Stimulated activated CD8-positive, alpha-beta memory T cell treated with anti-CD3 and anti-CD28 coated beads, Interleukin-2, amount 100 ng/mL, for 1 hour (primary cell): ENCODE measurements at places on chromosomes 2 and 18.

DNA sequence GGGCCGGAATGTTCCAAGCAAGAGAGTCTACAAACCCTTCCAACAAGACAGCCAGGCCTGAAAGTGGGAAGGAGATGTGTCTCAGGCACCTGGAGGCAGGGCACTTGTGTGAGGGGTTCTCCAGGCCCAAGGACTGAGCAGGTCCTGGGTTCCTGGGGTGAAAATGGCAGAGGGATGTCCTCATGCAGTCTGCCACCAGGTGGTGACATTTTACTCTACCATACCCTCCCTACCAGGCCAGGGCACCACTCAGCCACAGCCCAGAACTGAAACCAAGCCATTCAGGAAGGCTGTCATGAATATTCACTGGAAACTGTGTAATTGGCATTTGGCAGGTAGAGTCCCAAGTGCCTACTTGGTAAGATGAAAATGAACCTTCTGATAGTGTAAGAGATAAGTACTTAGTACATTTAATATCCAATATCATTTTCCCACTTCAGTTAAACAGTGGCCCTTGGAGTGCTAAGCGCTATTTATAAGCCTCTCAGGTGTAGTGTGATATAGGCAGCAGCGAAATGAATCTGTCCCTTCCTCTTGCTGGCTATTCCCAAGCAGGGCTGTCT lies 185.1 kb downstream of the MYO5B start:
- DNase-seq: no peak

GRCh38 chr2:207938886-207939285 lies 86.4 kb downstream of the PLEKHM3 start:
- no peak for DNase-seq

DNA sequence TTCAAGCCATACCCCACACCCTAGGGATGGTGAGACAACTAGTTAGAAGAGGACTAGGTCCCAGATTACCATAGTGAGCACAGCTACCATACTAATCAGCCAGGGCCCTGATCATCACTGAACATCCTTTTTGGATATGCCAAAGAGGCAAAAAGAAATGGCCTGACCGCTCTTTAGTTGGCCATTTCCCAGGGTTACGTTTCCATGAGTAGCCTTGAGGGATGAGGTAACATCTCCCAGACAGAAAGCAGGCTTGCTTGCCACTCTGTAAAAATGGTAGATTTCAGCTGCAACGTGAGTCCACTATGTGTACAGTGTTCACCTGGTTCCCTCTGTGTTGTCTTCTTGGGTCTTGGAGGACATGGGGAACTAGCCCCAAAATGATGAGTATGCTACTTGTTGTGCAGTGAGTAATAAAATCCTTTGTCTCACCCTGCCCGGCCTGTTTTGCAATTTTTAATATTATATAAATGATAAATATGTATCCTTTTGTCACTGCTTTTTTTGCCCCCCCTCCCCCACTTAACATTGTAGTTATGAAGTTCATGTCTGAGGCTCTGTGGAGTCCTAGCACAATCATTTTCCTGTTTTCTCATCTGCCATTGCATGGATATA lies 8.9 kb upstream of the GALM start:
- no peak for DNase-seq

GRCh38 chr18:79548986-79549637 lies 130.5 kb upstream of the CTDP1 start:
- DNase-seq: no peak

DNA sequence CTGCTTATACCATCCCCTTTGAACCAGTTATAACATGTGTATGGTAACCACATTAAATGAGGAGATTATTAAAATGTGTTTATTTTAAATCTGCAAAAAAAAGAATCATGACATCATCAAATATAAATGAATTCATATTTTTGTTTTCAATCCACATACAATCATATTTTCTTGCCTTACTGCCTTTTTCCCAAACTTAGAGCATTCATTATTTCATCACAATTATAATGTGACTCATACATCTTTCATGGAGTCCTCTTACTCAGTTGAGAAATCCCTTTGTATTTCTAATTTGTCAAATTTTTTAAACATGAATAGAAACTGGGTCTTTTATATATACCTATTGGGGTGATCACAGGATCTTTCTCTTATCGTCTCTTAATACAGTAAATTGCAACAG lies 909.6 kb downstream of the DSC3 start:
- DNase-seq: no peak

GRCh38 chr18:74541703-74542555 lies 7.6 kb downstream of the CNDP1 start:
- no peak for DNase-seq

- no peak for DNase-seq
Measured at GRCh38 chr2:128777196-128778035, 458.7 kb upstream of the HS6ST1 start.

- no peak for DNase-seq
Measured at GRCh38 chr2:1136846-1137245, 186.2 kb downstream of the SNTG2 start.

- DNase-seq: no peak
Measured at GRCh38 chr18:45619062-45619825, 4.0 kb downstream of the SLC14A2 start.

- DNase-seq: no peak
Measured at GRCh38 chr18:12823892-12824291, 60.1 kb downstream of the PTPN2 start.

GRCh38 chr2:106208874-106209273 lies 14.8 kb upstream of the UXS1 start:
- no peak for DNase-seq

- DNase-seq: no peak
Measured at GRCh38 chr2:19140463-19141208, 217.8 kb downstream of the OSR1 start.

DNA sequence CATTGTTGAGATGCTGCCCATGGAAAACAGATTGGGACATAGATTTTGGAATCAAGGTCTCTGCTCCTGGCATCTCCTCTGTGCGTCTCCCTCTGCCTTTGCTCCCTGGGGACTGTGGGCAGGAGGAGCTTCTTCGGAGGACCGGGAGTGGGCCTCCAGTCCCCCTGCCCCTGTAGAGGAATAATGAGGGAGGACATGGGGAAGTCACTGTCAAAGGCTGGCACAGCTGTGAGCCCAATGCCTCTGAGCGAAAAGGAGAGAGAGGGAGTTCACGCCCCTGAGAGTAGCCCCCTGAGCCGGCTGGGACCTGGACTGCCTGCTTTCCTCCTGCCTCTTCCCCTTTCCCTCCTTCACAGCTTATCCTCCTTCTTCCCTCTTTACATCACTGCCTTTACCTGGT lies 195.0 kb downstream of the LOXHD1 start:
- DNase-seq: no peak

- DNase-seq: no peak
Measured at GRCh38 chr2:108604196-108604595, 69.9 kb downstream of the LIMS1 start.

- DNase-seq: no peak
Measured at GRCh38 chr18:629269-630150, 27.9 kb upstream of the TYMS start.

DNA sequence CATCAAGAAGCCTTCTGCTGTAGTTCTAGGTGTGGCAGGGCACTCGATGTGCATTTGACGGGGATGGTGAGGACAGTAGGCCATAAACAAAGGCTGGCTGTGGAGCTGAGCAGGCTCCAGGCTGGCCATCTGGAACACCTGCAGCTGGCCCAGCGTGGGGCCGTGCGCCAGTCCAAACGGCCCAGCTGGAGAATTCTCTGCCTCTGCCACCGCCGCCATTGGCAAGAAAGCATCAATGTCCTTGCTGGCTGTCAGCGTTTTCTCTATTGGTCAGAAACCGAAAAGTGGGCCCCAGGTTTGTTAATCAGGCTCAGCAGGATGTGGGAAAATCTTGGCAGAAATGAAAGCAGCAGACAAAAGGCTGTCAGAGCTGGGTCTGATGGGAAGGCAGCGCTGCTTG lies 24.0 kb upstream of the CTIF start:
- DNase-seq: no peak

- no peak for DNase-seq
Measured at GRCh38 chr2:140835079-140835478, 1295.7 kb downstream of the LRP1B start.

GRCh38 chr2:119109866-119110265 lies 48.7 kb downstream of the C1QL2 start:
- no peak for DNase-seq

- DNase-seq: no peak
Measured at GRCh38 chr18:63606526-63606925, 19.4 kb downstream of the SERPINB13 start.

DNA sequence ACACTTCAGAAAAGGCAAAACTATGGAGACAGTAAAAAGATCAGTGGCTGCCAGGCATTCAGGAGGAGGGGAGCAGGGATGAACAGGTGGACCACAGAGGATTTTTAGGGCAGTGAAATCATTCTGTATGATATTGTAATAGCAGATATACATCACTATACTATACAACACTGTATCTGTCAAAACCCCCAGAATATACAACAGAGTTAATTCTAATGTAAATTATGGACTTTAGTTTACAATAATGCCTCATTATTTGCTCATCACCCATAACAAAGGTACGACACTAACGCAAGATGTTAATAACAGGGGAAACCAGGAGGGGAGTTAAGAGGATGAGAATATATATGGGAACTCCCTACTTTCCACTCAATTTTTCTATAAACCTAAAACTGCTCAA lies 28.8 kb downstream of the MAP3K2 start:
- no peak for DNase-seq

GRCh38 chr18:8762968-8763367 lies 57.6 kb downstream of the MTCL1 start:
- no peak for DNase-seq

GRCh38 chr2:170764880-170765261 lies 5.3 kb upstream of the ERICH2 start:
- no peak for DNase-seq

GRCh38 chr2:232325324-232326273 lies 53.0 kb upstream of the ALPP start:
- DNase-seq: no peak

DNA sequence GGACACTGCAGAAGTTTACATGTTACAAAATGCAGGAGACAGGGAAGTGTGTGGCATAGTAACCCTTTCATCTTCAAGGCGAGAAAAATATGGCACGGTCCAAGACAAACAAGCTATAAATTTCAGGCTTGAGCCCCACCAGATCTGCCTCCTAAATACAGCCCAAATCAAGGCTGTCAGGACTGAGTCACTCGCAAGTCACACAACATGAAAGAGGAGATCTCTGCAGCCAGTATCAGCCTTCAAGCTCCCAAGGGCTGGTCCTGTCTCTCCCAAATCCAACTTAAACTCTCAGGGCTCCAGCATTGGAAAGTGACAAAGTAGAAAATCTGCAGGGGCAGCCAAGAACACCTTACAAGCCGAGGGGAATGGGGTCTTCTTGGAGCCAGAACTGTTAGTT lies 106.3 kb upstream of the GATA6 start:
- no peak for DNase-seq

- DNase-seq: no peak
Measured at GRCh38 chr2:234292205-234292961, 204.5 kb downstream of the ARL4C start.

DNA sequence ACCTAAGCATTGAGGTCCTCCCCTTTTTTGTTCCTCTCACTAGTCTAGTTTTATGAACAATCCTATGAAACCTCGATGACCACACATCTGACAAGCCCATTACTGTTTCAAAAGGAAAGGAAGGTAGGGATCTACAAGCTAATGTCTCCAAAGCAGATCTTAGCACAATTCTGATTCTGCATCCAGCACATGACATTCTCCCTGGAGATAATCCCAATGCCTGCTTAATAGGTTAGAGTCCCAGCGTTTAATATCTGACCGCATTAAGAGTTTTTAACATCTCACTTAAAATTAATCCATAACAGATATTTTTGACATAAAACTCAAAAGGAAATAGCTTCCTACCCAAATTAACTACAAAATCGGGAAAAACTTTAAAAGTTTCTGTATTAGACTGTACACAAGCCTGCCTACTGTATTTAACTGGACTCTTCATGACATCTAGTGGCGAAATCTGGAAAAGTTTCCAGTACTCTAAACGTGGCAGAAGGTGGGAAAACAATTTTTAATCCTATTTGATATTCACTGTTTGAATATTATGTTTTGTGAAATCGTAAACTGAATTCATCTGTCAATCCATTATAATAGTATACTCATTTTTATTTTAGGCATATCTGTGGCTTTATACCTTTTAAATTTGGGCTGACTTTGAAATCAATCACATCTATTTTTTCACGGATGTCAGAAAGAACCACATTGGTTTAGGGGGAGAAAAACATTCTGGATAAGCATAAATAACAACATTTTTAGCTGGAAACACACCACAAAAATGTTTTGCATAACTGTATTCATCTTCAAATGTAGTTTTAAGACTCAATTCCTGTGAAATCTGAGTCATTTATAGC lies 62.4 kb downstream of the TXNL1 start:
- DNase-seq: no peak

GRCh38 chr2:3126911-3127621 lies 250.6 kb downstream of the EIPR1 start:
- DNase-seq: no peak

DNA sequence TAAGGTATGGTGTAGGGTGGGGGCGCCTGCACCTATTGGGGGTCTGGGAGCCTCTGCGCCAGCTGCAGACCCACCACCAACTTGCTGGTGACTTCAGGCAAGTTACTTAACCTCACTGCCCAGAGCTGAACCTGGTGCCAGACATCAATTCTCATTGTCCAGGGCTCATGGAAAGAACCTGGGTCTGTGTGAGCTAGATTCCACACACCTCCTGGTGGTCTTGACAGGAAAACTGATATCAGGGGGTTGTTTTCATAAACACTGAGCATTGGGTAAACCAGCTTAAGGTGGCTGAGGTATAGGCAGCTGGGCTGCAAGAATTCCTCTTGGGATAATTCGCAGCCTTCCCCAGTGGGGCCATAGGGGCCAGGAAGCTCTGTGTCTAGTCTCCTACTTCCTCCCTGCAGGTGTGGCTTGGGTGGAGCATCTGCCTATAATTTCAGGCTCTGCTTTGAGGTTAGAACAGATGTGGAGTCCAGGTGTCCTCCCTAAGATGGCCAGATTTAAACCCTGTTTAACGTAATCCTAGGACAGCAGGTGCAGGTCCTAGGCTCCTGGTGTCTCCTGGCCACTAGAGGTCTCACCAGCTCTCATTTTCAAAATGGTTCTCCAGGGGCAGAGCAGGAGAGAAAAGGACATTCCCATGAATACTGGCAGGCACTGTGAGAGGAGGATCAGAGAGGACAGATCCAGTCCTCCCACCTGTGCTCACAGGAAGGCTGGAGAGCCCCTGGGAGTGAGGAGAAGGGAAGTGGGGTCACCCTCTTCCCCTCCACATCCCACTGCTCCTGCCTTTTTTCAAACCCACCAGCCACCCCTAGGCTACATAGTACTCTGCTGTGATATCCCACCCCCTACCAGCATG lies 100.4 kb upstream of the SMAD2 start:
- DNase-seq: no peak

GRCh38 chr2:182906454-182906853 lies 40.0 kb upstream of the FRZB start:
- no peak for DNase-seq

- DNase-seq: no peak
Measured at GRCh38 chr2:233693963-233694362, 1.3 kb downstream of the UGT1A6 start.

DNA sequence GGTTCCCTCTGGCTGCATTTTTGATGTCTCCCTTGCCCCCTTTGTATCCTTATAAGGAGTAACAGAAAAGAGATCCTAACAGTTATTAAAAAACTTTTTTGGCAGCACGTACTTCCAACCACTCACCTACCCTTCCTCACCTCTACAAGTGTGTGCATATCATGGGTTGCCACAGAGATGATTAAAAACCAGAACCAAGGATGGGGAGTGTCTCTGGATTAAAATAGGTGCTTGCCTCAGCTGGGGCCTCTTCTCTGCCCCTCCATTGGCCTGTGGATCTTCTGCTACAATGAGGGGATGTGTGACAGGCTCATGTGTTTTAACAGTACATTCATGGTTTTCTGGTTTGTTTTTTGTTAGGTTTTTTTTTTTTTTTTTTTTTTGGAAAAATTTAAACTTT lies 160.8 kb downstream of the FHOD3 start:
- DNase-seq: no peak
